Kidney (tissue), 22 donors: ENCODE measurements at places on chromosomes 7 and 10. TPM values are rescaled to one million over a fixed set of nuclear protein-coding genes. Genes with fewer than 3 reads are reported as not detected.
A peak's percentile ranks its signal among the peaks of the same experiment; 100 is the strongest.

GRCh38 chr10:106401161-106401560, 763.3 kb downstream of the SORCS1 start:
- DNase-seq, result no peak
- H3K27ac ChIP-seq, result no peak overlapping the region
- no peaks in the 10 kb centered on the region for H3K27me3 ChIP-seq
- no peak overlapping the region for H3K4me3 ChIP-seq
- H3K36me3 ChIP-seq, result no peaks in the 10 kb centered on the region

GRCh38 chr10:97553575-97554031, 19.0 kb upstream of the ANKRD2 start:
- H3K27ac ChIP-seq, result no peak overlapping the region
- DNase-seq, result no peak
- no peaks in the 10 kb centered on the region for H3K27me3 ChIP-seq
- peaks cover 6% of the 10 kb centered on the region for H3K4me1 ChIP-seq
- no peak overlapping the region for H3K4me3 ChIP-seq

DNA sequence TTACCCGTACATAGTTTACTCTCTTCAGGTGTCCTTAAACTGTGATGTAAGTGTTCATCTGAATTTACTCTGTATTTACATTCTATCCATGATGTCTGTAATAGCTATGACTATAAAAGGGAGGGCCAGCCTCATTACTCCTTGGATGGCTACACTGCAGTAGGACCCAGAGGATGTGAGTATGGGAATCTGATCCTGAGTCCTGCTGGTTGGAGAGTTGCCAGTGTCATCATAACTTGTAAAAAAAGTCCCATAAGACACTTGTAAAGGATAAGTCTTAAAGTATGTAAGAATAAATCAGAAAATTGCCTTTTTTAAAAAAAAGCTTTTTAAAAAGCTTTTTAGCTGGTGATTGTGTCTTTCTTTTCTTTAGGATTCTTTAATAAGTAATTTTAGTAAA, 95.4 kb downstream of the PPP1R9A start:
- no peak for DNase-seq
- no peak overlapping the region for H3K4me3 ChIP-seq
- H3K27ac ChIP-seq, result no peak overlapping the region
- H3K36me3 ChIP-seq, result no peaks in the 10 kb centered on the region

DNA sequence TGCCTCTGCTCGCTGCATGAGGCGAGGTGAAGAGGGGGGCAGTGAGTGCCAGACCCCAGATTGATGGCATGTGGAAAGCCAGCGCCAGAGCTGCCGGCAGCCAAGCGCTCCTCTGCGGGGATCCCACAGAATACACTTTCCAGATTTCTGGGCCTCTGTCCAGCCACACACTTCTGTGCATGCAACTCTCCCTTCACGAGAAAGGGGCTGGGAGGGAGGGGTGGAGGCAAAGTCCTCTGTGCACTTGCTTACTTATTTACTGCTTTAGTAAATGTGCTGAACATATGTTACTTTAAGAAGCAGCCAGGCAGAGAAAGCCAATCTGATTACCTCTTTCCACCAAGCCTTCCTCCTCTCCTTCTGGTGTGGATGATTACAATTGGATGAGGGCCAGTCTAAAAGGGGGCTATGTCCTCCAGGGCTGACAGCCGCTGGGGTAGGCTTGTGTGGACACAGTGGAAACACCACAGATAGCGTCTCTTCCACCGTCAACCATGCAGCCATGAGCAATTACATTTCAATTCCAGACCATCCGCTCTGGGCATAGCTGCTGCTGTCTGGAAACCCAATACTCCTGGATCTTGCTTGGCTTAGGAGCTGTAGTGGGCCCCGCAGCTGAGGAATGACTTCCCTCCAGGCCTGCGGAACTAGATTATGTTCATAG, 322.8 kb upstream of the ANKRD30A start:
- peak overlapping the region; percentile 75 for H3K27ac ChIP-seq
- no peaks in the 10 kb centered on the region for H3K36me3 ChIP-seq
- peak; percentile 63 for DNase-seq
- no peaks in the 10 kb centered on the region for H3K27me3 ChIP-seq
- no peaks in the 10 kb centered on the region for H3K4me1 ChIP-seq

DNA sequence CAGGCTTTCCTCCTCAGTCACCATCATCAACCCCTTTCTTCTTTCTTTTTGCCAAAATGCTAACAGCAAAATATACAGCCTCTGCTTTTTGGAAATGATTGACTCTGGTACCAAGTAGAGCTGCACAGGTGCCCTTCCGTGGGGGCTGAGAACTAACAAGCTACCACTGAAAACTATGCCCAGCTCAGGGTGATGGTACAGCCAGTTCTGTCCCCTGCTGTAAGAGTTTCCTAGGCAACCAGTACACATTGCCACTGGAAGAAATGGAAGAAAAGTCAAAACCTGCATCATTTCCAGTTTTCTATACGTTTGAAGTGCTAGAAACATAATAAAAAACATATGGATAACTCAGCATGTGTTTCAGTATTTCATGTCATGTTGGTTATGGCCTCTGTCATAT, 297.5 kb downstream of the PRKG1 start:
- H3K4me3 ChIP-seq, result no peak overlapping the region
- no peak for DNase-seq
- H3K27me3 ChIP-seq, result no peaks in the 10 kb centered on the region
- H3K4me1 ChIP-seq, result no peaks in the 10 kb centered on the region

- no peaks in the 10 kb centered on the region for H3K36me3 ChIP-seq
- no peak for DNase-seq
- H3K27ac ChIP-seq, result no peak overlapping the region
- H3K4me1 ChIP-seq, result no peaks in the 10 kb centered on the region
Measured at GRCh38 chr7:25087855-25088254, 37.2 kb downstream of the CYCS start.

DNA sequence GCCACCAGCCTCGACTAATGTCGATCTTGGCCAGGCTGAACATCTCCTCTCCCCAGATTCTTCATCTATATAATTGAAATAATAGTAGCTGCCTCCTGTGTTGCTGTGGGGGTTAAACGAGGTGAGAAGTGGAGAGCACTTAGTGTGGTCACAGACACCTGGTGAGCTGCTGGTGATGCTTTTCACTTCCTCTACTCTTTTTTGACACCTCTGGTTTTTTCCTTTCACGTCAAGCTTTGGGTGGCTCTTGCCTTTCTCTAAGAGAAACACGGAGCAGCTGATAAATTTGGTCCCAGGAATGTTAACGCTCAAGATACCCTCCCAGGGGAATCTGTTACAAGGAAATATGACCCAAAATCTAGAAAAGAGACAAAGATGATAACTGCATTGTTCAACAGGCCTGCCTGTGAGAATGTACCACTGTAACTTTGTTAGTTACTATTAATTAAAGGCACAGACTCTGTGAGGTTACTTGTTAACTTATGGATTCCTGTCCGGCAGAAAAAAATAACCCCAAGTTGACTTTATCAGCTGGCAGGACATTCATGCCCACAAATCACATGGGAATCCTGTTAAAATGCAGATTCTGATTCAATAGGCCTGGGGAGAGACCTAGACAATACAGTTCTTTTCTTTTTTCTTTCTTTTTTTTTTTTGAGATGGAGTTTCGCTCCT, 9.5 kb upstream of the NPFFR1 start:
- no peaks in the 10 kb centered on the region for H3K27me3 ChIP-seq
- H3K36me3 ChIP-seq, result no peaks in the 10 kb centered on the region
- no peak for DNase-seq
- H3K27ac ChIP-seq, result no peak overlapping the region
- no peak overlapping the region for H3K4me3 ChIP-seq

DNA sequence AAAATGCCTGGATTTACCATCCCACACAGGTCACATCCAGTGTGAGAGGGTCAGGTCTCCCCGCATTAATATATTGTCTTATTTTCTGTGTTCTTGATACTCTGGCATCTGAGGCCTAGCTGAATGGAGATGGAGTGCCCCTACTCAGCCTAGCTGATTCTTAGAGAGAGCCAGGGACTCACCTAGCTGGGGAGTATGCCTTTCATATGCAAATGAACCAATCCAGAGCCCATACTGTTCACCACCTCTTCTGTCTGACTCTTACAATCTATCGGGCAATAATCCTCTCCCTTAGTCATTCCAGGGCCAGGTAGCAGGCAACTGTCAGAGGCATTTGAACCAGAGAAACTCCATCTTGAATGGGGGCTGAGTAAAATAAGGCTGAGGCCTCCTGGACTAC, 46.3 kb downstream of the LBX1 start:
- H3K4me1 ChIP-seq, result no peaks in the 10 kb centered on the region
- no peak overlapping the region for H3K27ac ChIP-seq
- no peak for DNase-seq
- no peaks in the 10 kb centered on the region for H3K36me3 ChIP-seq

- no peaks in the 10 kb centered on the region for H3K36me3 ChIP-seq
- no peak for DNase-seq
- peaks cover 5% of the 10 kb centered on the region for H3K27me3 ChIP-seq
- H3K27ac ChIP-seq, result no peak overlapping the region
Measured at GRCh38 chr10:117214401-117214800, 17.1 kb downstream of the KCNK18 start.

DNA sequence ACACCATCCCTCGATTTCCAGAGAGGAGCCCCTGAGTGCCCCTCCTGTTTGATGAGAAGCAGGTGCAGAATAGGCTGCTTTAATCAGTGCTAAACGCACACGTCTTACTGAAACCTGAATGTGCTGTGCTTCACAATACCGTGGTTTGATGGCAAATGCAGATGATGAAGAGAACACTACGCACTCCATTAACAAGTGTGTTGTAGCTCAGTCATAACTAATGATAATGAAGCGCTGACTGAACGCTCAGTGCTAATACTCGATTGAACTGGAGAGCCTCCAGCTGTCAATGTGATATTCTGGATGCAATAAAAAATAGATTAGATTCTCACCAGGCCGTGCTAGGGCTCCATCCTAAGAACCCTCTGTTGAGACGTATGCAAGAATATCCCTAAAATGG, 279.7 kb upstream of the PLPP4 start:
- DNase-seq, result no peak
- no peaks in the 10 kb centered on the region for H3K36me3 ChIP-seq
- no peaks in the 10 kb centered on the region for H3K4me1 ChIP-seq
- H3K27me3 ChIP-seq, result no peaks in the 10 kb centered on the region
- H3K27ac ChIP-seq, result no peak overlapping the region

GRCh38 chr7:96408881-96409280, 87.0 kb upstream of the SLC25A13 start:
- H3K27me3 ChIP-seq, result no peaks in the 10 kb centered on the region
- no peaks in the 10 kb centered on the region for H3K4me1 ChIP-seq
- H3K27ac ChIP-seq, result no peak overlapping the region
- no peaks in the 10 kb centered on the region for H3K36me3 ChIP-seq

DNA sequence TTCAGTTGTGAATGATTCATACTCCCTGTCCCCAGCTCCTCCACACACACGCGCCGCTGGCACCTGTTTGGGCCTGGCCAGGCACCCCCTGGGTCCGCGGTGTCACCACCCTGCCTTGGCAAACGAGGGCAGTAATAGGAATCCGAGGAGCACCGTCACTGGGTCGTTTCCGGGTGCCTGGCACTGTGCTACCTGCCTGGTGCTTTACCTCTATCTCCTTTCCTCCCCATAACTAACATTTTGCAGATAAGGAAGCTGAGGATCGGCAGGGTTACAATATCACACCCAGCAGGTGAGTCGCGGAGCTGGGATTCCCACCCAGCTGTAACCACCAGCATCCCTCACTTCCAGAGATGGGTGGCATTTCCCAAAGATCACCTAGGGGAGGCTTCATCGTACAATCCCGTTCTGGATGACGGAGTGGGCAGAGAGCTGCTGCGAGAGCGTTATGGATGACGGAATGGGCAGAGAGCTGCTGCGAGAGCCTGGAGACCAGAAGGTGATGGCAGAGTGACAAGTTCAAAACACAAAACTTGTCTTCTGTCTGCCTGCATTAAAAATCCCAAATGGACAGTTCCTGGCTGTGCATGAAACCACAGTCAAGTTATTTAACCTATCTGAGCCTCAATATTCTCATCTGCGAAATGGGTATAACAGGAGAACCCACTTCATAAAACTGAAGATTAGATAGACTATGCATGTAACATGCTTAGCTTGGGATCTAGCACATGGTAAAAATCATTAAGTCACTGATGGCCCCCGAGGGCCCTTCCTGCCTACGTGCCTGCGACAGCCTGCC, 1.1 kb upstream of the HSPA12A start:
- no peak overlapping the region for H3K27ac ChIP-seq
- H3K4me1 ChIP-seq, result peaks cover 6% of the 10 kb centered on the region
- no peaks in the 10 kb centered on the region for H3K36me3 ChIP-seq
- peak overlapping the region; percentile 58 for H3K4me3 ChIP-seq
- DNase-seq, result no peak
- H3K27me3 ChIP-seq, result no peaks in the 10 kb centered on the region

Gene EPHA1
- 22.3 TPM for total RNA-seq

Gene PNLIP
- total RNA-seq, result not detected

Gene MYO1G
- 14.3 TPM for total RNA-seq

Gene EIF4EBP2
- 66.6 TPM for total RNA-seq

Gene STEAP4
- total RNA-seq, result 80.2 TPM

Gene TAS2R3
- total RNA-seq, result 2.7 TPM
